ENCODE measurements at places on chromosomes 12 and 14.

GRCh38 chr12:56941299-56942017 lies 7.2 kb upstream of the SDR9C7 start:
- H3K4me1 ChIP-seq = peaks cover 8% of the 10 kb centered on the region
- DNase-seq = no peak
- no peak overlapping the region for H3K4me3 ChIP-seq
- peaks cover 19% of the 10 kb centered on the region for H3K27me3 ChIP-seq
- H3K36me3 ChIP-seq = no peaks in the 10 kb centered on the region
- no peak overlapping the region for H3K27ac ChIP-seq

DNA sequence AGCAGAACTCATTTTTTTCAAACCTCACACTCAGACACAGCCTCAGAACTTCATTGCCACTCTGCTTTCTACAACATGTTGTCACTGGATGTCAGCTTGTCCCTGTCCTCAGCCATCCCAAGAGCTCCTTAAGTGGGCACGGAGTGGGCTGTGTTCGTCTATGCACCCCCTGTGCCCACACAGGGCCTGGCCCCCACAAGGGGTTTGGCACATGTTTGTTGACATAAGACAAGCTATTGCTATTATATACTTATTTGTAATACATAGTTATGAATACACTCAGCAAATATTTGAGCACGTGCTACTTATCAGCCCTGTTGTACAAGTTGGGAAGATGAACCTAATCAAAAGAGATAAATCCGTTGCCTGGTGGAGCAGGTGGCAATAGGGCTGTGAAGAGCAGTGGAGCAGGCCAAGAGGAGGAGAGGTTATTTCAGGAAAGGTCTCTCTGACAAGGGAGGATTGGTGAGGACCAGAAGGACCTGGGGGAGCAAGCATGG lies 4.3 kb upstream of the BDKRB1 start:
- H3K4me1 ChIP-seq = no peaks in the 10 kb centered on the region
- no peak overlapping the region for H3K27ac ChIP-seq
- DNase-seq = no peak
- peaks cover 27% of the 10 kb centered on the region for H3K27me3 ChIP-seq

DNA sequence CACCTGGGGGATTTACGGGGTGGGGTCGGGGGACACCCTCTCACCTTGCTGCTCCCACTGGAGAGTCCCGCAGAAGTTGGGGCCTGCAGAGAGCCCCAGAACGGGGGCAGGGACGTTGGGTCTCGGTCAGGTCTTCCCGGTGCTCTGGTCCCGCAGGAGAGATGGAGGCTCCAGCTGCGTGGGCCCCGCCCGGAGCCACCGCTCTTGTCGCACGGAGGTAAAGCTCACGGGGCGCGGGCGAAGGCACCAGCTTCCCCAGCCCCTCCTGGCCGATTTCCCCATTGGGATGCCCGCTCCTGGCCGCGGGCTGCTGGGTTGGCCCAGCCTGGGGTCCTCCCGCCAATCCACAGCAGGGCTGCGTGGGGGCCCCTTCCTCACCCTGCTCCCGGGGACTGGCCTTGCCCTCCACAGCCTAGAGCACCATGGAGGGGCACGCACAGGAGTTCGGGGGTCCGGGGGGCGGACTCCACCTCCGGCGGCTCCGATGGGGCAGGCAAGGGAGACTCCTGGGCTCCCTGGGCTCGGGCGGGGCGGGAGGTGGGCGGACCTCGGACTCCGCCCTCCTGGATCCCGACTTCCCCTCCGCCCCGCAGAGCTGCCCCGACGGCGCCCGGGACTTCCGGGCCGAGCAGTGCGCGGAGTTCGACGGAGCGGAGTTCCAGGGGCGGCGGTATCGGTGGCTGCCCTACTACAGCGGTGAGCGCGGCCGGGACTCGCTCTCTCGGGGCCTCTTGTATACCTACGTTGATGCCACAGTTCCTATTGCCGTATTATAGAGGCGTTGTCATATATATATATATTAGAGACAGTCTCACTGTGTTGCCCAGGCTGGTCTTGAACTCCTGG lies 8.4 kb downstream of the PAPLN start:
- H3K4me1 ChIP-seq = peaks cover 37% of the 10 kb centered on the region
- no peak overlapping the region for H3K27ac ChIP-seq
- peak overlapping the region; percentile 72 for H3K4me3 ChIP-seq
- DNase-seq = peak; percentile 66
- peaks cover 57% of the 10 kb centered on the region for H3K27me3 ChIP-seq
- H3K36me3 ChIP-seq = no peaks in the 10 kb centered on the region

DNA sequence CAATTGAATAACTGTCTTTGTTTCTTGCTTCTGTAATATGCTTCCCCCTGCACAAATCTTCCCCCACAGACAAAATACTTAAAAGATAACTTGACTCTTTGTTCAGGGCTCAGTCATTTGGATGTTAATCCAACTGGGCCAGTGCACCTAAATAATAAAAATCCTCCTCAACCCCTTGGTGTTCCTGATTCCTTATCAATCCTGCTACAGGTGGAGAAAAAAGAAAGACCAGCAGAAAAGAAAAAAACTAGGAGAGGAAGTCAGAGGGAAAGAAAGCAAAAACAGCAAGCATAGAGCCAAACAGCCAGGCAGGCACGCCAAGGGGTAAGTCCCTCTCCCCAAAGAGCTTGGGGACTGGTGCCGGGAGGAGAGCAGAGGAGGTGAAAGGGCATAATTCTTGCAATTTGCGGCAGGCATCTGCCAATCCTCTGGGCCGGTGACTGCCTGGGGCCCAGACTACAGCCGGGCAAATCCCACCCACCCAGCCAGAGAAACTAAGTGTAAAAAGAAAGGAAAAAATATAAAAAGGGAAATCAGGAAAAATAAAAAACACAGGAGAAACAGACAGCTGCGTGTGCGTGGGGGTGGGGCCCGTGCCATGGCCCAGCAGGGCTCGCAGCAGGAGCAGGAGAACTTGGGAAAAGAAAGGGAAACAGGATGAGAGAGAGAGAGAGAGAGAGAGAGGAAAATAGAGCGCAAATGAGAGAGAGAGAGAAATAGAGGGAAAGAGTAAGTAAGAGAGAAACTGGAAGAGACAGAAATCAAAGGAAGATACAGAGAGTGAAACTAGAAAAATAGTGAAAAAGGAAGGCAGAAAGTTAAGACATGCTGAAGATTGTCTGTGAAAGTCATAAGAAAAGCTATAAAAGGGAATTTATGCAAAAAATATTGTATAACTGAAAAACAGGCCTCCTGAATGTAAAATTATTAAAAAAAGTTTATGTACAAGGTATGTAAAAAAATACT lies 21.4 kb downstream of the KLRK1 start:
- DNase-seq = no peak
- H3K27ac ChIP-seq = peak overlapping the region; percentile 38
- H3K4me3 ChIP-seq = peak overlapping the region; percentile 50
- H3K27me3 ChIP-seq = no peaks in the 10 kb centered on the region
- peaks cover 8% of the 10 kb centered on the region for H3K36me3 ChIP-seq
- peaks cover 39% of the 10 kb centered on the region for H3K4me1 ChIP-seq

DNA sequence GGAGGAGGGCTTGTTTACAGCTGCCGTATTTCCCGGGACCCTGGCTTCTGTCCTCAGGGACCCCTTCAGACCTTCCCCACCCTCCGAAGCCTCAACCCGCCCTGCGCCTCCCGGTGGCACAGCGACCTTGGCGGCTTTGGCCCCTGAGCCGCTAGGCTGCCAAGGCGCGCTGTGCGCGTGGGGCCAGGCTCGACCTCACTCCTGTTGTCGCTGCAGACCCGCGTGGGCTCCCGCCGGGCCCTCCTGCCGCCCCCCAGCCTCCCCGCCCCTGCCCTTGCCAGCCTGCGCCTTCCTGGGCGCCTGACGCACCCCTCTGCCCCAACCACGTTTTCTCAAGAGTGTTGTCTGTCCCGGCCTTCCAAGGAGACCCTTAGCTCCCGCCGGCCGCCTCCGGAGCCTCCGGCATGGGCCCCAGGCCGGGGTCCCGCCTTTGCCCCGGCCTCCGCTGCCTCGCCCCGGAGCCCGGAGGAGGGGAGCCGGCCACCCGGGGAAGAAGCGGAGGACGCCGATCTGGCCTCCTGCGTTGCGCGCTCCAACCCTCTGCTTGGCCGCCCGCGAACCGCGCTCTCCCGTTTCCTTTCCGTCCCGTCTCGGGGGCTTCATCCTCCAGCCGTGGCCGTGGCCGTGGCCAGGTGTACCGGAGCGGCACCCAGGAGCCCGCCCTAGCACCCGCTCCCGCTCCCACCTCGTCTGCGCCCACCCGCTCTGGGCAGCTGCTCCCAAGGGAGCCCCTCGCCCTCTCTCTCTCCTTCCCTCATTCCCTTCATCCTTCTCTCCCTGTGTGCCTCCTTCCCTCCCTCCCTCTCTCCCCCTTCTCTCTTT lies 19.9 kb downstream of the PPP2R5C start:
- H3K27ac ChIP-seq = peak overlapping the region; percentile 64
- DNase-seq = peak; percentile 55
- peaks cover 19% of the 10 kb centered on the region for H3K27me3 ChIP-seq
- H3K4me1 ChIP-seq = peaks cover 46% of the 10 kb centered on the region
- peak overlapping the region; percentile 87 for H3K4me3 ChIP-seq

DNA sequence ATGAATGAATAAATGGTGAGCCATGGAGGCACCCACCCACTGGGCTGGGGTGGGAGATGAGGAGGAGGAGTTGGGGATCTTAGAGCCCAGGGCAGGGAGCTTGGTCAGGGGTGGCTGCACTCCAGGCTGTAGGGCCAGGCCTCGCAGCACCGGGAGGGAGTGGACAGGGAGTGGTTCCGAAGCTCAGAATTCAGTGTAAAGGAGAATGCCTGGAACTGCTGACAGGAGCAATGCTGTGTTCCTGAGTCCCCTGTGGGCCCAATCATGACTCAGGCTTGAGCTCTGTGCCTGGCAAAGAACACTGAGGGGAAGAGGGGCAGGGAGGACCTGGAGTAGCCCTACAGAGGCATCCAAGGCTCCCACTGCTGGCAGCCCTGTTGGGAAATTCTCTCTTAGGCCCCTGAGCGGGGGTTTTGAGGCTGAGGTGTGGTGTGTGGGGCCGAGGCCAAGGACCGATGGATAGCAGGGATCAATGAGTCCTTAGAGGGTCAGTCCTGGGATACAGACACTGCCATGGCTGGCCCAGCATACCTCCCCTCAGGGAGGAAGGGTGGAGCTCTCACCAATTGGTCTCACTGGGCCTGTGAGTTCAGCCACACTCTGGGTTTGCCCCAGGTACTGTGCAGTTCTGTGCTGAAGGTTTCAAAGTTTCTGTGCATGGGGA lies 9.5 kb upstream of the RABGGTA start:
- no peak overlapping the region for H3K4me3 ChIP-seq
- H3K36me3 ChIP-seq = peaks cover 3% of the 10 kb centered on the region
- H3K27ac ChIP-seq = peak overlapping the region; percentile 18
- H3K4me1 ChIP-seq = peaks cover 52% of the 10 kb centered on the region
- DNase-seq = no peak

DNA sequence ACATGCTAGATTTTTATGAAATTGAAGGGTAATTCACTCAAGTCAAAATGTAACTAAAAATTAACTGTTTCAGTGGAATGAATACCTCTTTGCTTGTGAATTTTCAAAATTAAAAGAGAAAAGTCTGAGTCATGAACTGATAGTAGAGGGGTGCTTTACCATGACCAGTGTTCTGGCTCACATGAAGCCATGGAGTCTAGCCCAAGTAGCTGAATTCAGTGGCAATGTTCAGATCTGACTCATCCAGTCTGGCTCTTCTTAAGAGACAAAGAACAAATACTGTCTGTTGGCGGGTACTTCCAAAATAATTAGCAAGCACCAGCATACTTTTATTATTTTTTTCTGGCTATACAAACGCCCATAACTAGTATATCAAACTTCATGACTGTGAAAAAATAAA lies 366.3 kb upstream of the GARIN6 start:
- H3K27me3 ChIP-seq = no peaks in the 10 kb centered on the region
- H3K36me3 ChIP-seq = no peaks in the 10 kb centered on the region
- DNase-seq = no peak
- H3K27ac ChIP-seq = no peak overlapping the region
- H3K4me3 ChIP-seq = no peak overlapping the region

DNA sequence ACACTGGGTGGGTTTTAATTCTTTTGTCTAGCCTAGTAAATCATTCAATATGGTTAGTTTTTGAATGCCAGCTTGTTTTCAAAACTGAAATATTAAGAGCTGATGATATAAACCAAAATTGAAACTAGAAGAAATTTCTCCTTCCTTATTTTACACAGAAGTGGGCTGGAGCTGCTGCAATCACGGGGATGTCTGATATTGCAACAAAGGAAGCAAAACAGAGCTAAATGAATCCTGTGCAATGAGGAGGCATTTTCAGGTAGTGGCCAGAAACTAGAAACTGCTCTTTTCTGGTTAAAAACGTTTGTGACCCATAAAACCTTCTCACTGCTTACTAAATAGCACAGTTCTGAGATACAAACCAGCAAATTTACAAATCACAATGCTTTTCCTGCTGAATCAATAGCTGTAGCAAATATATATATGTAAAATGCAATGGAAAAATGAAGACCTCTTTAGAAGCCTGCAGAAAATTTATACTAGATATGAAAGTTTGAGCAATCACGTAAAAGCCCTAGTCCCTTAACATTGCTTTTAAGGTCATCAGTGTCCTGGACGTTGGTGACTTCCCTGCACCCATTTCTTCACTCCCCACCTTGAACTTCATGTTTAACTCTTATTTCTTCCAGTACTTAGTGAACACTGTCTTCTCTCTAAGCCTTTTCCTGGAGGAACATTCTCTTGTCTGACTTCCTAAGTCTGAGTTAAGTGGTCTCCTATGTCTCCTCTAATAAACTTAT lies 15.9 kb upstream of the LRRK2 start:
- H3K4me3 ChIP-seq = no peak overlapping the region
- DNase-seq = no peak
- H3K36me3 ChIP-seq = no peaks in the 10 kb centered on the region
- no peaks in the 10 kb centered on the region for H3K4me1 ChIP-seq
- no peak overlapping the region for H3K27ac ChIP-seq
- no peaks in the 10 kb centered on the region for H3K27me3 ChIP-seq

GRCh38 chr12:18275981-18276380 lies 14.7 kb downstream of the PIK3C2G start:
- no peaks in the 10 kb centered on the region for H3K27me3 ChIP-seq
- peaks cover 2% of the 10 kb centered on the region for H3K36me3 ChIP-seq
- no peak overlapping the region for H3K27ac ChIP-seq
- no peaks in the 10 kb centered on the region for H3K4me1 ChIP-seq
- DNase-seq = no peak

DNA sequence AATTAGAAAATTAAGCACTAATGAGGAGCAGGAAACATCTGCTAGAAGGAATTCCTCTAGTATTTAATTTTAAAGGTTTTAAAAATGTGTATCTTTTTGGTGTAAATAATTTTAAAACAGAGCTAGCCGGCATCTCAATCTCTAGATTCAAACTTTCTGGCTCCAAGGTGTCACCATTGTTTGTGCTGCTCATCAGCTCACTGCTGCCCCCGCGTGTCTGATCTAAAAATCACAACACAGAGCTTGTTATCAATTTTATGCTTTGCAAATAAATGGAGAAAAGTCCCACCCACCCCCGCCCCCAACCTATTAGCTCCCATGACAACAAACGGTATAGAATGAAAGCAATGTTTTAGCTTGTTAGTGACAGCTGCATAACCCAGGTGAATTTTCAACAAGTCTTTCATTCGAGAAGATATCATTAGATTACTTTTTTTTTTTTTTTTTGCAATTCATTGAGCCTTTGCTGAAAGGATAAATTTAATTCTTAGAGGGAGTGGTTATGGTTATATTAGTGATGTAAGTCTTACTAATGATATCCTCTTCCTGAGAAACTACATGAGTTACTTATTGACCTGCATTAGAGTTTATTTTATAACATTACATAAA lies 11.3 kb upstream of the ABHD12B start:
- no peaks in the 10 kb centered on the region for H3K36me3 ChIP-seq
- H3K4me3 ChIP-seq = peak overlapping the region; percentile 92
- H3K27ac ChIP-seq = peak overlapping the region; percentile 17
- peak; percentile 86 for DNase-seq
